ENCODE measurements at places on chromosomes 2 and 18.

GRCh38 chr2:54709336-54709809 lies 14.1 kb upstream of the EML6 start:
- no peak for DNase-seq

DNA sequence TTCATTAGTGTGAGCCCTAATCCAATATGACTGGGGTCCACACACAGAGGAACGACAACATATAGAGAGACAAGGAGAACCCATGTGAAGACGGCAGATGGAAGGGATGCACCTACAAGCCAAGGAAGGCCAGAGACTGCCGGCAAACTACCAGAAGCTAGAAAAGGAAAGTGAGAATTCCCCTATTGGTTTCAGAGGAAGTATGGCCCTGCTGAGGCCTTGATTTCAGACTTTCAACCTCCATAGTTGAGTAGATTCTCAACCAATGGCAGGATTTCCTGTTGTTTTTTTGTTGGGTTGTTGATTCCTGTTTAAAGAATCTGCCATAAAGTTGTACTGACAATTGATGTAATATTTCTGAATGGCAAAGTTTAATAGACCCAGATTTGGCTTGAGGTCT lies 241.5 kb downstream of the SATB2 start:
- no peak for DNase-seq

DNA sequence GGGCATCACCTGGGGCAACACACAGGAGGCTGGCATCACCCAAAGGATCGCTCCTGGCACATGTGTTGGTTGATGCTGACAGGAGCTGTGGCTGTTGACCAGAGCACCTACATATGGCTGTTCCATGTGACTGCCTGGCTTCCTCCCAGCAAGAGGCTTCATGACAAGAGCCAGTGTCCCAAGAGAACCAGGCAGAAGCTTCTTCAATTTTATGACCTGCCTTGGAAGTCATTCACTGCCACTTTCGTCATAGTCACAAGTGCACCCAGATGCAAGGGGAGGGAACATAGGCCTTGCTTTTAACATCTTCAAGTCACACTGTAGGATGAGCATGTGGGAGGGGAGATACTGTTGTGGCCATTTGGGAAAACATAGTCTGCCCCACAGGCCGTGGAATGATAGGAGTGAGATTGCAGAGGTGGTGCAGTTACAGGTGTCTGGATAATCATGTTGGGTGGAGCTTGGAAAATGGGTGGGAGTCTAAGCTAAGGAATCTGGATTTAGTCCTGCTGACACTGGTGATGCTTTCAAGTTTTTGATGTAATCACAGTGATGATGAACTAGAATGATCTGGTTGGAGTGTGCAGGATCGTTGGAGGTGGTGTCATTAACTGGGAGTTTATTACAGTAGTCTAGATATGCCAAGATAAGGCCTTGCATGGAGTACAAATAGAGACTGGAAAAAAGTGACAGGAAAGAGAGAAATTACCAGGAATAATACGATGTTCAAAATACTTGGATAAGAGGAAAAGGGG lies 107.0 kb downstream of the RAPGEF4 start:
- DNase-seq, result no peak

DNA sequence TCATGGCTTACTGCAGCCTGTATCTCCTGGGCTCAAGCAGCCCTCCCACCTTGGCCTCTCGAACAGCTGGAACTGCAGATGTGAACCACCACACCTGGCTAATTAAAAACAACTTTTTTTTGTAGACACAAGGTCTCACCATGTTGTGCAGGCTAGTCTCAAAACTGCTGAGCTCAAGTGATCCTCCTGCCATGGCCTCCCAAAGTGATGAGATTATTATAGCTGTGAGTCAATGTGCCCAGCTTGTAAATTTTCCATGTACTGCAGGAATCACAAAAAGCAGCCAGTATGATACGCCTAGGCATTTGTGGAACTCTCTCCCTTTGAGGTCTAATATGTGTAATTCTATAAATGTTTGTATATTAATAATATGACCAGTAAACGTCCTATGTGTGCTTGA lies 59.9 kb downstream of the MSH6 start:
- no peak for DNase-seq

- DNase-seq, result no peak
Observed at GRCh38 chr2:257842-258241, 6.0 kb downstream of the SH3YL1 start.

- DNase-seq, result no peak
Observed at GRCh38 chr2:12950957-12951656, 234.4 kb downstream of the TRIB2 start.

GRCh38 chr2:136024185-136024584 lies 38.8 kb upstream of the DARS1 start:
- no peak for DNase-seq

GRCh38 chr2:753123-753522 lies 75.9 kb upstream of the TMEM18 start:
- no peak for DNase-seq

DNA sequence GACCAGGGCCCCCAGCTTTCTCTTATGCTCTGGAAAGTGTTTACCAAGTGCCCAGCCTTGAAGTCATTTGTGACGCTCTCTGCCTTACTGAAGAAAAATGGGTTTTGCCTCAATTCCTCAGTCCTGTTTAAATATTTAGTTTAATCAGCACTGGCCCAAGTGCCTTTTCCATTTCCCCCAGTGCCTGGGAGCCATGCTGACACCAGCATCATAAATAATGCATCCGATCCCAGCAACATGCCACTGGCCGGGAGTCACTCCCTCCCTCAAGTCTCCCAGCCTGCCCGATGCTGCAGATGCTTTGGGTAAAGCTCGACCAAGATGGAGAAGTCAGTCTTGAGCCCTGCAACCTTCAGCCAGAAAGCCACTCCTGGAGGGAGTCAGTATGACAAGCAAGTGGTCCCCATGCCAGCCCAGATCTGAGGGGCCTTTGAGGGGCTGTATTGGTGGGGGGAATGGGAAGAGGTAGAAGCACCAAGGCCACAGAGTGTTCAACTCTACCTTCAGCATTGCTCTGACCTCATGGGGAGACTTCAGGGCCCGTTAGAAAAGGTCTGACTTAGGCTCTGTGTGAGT lies 12.0 kb upstream of the MTA3 start:
- no peak for DNase-seq

DNA sequence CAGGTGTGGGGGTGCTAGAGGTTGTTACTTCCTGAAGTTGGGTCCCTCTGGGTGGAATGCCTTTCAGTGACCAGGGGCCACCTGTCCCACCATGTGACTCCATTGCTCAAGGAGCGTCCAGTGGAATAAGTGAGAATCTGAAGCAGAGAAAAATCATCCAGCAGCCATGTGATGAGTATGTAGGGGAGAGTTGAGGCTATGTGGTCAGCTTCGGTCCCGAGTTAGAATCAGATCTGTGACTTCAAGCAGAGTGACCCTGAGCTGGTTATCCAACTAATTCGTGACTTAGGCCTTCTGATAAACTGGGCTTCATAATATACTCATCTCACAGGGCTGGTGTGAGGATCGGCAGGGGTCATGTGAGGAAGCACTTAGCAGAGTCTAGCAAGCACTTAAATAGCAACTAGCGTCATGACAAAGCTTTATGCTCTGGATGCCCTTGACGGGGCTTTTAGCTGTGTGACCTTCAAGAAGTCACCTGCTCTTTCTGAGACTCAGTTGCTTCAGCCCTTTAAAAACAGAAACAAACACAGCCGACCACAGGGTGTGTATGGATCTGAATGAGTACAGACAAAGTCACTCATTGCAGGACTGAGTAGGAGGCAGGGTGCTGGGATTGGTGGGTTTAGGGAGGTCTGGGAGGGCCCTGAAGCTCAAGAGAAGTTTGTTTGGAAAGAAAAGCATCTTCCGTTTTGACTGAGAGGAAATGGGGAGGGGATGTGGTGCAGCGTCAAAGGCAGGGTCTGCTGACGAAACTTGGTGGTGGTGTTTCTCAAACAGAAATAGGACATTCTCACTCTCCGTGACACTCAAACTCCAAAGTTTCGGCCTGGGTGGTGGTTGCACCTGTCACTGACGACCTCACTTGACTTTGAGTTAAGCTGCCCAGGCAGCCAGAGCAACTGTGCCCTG lies 264.0 kb upstream of the CXCR4 start:
- DNase-seq, result peak; percentile 36

DNA sequence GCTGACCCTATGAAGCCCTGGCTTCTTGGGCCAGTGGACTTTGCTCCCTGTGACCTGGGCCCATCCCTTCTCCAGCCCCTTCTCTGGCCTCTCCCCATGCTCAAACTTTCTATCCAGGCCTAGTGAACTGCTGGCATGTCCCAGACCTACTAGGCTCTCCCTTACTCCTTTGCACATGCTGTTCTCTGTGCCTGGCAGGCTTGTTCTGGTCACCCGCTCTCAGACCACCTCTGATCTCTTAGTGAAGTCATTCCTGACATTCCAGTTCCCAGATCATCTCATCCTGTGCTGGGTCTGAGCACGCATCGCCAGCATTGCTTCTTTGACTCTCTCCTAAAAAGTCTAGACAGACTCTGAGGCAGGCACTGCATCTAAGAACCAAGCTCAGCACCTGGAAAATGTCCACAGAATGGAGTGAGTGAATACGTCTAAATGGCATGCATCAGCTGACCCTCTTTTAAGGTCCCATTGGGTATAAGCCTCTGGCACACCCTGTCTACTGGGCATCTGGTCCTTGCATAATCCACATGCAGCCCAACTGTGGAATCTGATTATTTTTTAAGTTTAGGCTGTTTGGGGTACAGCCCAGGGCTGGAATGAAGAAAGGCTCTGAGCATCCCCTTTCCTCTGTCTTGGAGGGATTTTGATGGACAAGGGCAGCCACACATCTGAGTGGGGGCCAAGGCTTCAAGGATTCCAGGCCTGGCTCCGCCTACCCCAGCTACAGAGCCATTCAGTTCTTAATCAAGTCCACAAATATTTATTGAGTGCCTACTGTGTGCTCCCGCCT lies 130.6 kb upstream of the HAAO start:
- DNase-seq, result no peak

GRCh38 chr18:32775628-32776027 lies 2.8 kb upstream of the KLHL14 start:
- DNase-seq, result no peak

DNA sequence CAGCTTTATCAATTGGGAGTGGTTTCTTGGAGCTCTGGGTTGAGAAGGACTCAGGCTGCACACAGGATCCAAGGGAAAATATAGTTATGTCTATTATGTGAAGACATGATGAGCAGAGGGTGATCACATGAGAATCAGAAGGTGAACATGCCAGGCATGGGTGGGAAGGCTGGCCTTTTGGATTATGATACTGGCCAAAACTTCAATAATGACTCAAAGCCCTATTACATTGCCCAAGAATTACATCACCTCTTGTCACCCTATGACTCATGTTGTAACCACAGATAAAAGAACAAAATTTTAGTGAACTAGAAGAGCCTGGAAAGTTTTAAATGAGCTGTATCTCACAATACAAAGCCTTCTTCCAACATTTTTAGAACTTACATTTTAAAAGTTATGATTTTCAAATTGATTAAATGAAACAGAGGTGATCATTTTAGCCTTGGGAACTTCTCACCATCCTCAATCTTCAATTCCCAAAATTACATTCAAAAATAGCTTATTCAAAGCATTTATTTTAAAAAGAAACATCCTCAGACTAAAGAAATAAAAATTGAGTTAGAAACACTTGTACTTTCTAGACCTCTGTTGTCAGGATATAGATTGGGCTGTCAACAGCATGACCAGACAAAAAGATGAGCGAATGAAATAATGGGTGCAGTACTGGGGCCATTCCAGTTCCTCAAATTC lies 428.3 kb downstream of the MBD2 start:
- DNase-seq, result no peak

DNA sequence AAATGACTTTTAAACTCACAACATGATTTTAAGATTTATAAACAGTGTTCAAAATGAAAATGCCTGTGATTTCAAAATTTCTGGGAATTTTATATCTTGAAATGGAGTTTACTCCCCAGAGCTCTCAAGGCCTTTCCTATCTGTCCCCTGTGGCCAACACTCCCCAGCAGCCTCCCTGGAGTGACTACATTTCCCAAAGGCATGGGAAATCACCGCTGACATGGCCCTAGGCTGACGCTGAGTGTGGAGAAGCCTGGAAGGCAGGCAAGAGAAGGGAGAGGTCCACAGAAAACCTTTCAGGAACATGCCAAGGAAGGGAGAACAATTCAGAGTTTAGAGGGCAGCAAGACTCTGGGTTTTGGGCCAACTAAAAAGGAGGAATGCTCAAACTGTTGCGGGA lies 20.2 kb upstream of the ZFP36L2 start:
- DNase-seq, result no peak
